B cell (primary cell): ENCODE measurements at places on chromosomes 13 and 19.

GRCh38 chr19:39953915-39954314 lies 17.1 kb upstream of the PSMC4 start:
- no peak for DNase-seq

- DNase-seq: no peak
Measured at GRCh38 chr19:33678796-33679585, 57.2 kb downstream of the CHST8 start.

DNA sequence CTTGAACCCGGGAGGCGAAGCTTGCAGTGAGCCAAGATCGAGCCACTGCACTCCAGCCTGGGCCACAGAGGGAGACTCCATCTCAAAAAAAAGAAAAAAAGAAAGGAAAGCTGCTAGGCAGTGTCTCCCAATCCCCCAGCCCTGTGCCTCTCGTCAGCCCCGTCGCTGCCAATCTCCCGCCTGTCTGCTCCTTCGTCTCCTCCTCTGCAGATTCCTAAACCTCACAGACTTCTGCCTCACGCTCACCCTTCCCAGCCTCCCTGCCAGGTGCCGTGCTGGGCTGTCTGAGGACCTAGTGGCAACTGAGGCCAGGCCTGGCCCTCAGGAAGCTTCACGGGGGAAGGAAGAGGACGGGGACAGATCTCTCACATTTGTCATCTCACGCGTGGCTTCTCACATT lies 21.5 kb downstream of the DPF1 start:
- DNase-seq: no peak

DNA sequence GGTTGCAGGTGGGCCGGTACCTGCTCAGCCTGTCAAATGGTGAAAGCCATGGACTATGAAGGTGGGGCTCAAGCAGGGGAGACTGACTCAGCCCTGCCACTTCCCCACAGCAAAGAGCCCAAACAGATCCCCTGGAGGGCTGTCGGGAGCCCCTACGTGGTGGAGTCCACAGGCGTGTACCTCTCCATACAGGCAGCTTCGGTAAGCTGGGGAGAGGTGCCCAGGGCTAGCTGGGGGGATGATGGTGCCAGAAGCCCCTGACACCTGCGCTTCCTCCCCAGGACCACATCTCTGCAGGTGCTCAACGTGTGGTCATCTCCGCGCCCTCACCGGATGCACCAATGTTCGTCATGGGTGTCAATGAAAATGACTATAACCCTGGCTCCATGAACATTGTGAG lies 3.2 kb upstream of the TMEM147 start:
- DNase-seq: no peak

- peak; percentile 55 for DNase-seq
Measured at GRCh38 chr19:495402-496111, 729 bp upstream of the MADCAM1 start.

GRCh38 chr19:35206855-35207254 lies 21.7 kb downstream of the FAM187B start:
- no peak for DNase-seq

- no peak for DNase-seq
Measured at GRCh38 chr13:42007844-42008243, 40.6 kb upstream of the DGKH start.

DNA sequence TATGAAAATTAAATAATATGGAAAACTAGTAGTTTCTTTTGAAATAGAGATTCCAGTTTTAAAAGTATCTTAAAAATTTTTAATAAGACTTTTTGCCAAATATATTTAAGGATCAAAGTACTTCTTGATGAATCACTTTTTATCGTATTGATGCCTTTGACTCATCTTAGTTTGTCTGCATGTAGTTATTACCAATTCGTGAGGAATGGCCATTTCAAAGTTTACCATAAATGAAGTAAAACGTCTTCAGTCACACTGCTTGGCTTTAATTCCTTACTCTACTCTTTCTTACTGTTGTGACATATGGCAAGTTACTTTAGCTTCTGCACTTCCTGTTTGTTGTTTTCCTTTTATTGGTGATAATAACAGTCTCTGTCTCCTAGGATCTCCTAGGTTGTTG lies 38.3 kb downstream of the NDFIP2 start:
- no peak for DNase-seq

GRCh38 chr13:98492335-98493041 lies 84.4 kb downstream of the STK24 start:
- no peak for DNase-seq

- no peak for DNase-seq
Measured at GRCh38 chr19:47373246-47374240, 24.4 kb downstream of the DHX34 start.

- DNase-seq: no peak
Measured at GRCh38 chr19:10749435-10750384, 31.8 kb downstream of the DNM2 start.

DNA sequence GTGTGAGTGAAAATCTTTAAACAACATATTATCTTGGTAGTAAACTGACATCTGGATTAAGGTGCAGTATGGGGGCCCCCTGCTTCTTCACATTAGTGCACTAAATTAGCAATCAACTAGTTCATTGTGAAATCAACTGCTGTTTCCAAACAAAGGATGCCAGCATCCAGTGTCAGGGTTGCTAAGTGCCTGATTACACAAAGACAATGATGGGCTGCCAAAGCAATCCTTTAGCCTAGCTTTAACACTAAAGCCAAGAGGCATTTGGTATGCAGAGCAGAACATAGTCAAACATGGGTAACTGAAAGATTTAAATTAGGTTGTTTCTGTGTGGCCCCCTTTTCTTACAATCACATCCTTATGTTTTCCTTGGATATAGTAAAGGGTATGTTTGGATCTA lies 543.1 kb upstream of the SLITRK5 start:
- DNase-seq: no peak

DNA sequence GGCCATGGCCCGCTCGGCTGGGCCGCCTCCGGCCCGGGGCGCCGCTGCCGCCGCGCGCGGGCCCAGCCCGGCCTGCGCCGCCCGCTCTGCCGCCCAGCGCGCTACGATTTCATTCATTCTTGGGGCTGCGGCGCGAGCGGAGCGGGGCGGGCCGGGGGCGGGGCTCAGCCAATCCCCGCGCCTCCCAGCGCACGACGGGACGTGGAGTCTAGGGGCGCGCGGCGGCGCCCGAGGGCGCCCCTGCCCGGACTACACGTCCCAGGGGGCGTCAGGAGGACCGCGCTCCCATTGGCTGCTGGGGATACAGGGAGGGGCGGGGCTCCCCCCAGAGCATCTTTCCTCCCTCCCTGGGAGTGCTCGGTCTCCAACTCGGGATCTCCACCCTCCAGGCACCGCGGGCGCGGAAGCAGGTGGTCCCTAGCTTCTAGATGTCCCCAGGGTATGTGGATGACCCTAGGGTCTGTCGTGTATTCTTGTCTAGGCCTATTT lies 5.6 kb upstream of the DPF1 start:
- peak; percentile 79 for DNase-seq

DNA sequence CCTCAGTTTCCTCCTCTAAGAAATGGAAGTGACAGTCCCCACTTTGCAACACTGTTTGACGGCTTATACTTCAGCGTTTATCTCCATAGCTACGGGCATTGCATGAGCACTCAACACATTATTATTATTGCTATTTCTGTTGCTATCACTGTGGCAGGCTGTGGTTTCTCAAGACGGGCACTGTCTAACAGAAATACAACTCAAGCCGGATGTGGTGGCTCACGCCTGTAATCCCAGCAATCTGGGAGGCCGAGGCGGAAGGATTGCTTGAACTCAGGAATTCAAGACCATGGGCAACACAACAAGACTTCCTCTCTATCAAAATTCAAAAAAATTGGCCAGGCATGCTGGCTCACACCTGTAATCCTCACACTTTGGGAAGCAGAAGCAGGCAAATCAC lies 4.9 kb upstream of the ZSWIM4 start:
- peak; percentile 33 for DNase-seq

GRCh38 chr13:44414716-44415115 lies 41.1 kb downstream of the SERP2 start:
- DNase-seq: no peak

GRCh38 chr13:61760102-61760501 lies 344.5 kb upstream of the PCDH20 start:
- no peak for DNase-seq

DNA sequence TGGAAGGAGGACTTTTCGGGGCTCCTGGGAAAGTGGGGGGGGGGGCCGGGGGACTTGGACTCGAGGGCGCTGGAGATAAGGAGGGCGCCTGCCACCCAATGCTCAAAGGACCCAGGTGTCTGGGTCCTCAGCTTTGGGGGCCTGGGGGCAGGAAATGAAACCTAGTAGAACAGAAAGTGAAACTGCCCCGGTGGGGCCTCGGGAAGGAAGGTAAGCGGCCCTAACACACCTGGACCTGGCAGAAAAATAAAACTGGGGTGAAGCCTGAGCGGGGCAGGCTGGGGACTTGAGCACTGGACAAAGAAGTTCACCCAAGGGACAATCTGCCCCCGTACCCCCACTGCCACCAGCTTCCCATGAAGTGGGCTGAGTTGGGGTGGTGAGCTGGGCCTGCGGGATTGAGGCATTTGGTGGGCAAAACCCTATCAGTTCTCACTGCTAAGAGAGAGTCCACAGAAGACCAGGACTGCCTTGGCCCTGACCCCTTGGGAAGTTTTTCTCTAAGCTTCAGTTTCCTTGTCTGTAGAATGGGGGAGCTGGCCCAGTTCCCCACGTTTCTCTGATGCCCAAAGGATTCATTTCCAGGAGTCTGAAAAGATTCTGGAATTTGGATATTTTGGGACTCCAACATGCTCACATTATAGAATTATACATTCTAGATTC lies 2.3 kb downstream of the PRKD2 start:
- peak; percentile 87 for DNase-seq

DNA sequence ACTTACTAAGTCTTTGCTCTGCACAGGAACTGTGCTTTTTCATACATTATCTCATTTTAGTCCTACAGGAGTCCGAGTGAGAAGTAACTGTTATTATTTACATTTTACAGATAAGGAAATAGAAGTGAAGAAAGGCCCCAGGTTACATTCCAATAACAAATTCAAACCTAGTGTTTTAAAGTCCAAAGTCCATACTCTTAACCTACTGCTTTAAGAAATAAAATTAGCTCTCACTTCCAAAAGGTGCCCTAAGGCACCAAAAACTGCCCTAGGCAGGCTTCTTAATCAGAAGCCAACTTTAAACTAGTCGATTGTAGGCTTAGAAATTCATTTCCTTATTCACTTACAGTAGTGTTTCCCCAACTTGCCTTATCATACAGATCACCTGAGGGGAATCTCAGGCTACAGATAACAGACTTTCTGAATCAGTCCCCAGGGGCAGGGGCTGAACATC lies 555.9 kb downstream of the DIAPH3 start:
- DNase-seq: no peak

GRCh38 chr19:10431254-10431942 lies 11.1 kb downstream of the PDE4A start:
- peak; percentile 82 for DNase-seq

GRCh38 chr19:1094978-1095701 lies at the start of gene POLR2E:
POLR2E (minus strand) TSS chr19:1095375; CDS start chr19:1095315, 60 bp downstream.
- DNase-seq: peak; percentile 99

DNA sequence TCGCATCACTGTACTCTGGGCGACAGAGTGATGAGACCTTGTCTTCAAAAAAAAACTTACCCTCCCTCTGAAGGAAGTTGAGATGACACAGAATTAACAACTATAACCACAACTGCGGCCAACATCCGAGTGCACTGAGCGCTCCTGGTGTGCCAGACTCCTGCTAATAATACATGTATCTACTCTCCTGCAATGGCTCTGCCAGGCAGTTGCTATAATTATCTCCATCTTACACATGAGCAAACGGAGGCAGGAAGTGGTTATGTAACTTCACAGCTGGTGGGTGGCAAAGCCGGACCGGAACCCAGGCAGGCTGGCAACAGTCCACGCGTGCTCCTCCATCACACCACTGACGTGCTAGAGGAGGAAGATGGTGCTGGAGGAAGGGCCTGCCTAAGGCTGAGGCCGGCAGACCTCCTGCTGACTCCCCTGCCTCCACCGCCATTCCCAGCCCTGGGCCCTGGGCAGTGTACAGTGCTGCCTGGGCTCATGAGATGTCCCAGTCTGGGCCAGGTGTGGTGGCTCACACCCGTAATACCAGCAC lies 12.6 kb downstream of the XRCC1 start:
- DNase-seq: peak; percentile 93

GRCh38 chr13:72097568-72097967 lies 230.6 kb upstream of the DACH1 start:
- no peak for DNase-seq

DNA sequence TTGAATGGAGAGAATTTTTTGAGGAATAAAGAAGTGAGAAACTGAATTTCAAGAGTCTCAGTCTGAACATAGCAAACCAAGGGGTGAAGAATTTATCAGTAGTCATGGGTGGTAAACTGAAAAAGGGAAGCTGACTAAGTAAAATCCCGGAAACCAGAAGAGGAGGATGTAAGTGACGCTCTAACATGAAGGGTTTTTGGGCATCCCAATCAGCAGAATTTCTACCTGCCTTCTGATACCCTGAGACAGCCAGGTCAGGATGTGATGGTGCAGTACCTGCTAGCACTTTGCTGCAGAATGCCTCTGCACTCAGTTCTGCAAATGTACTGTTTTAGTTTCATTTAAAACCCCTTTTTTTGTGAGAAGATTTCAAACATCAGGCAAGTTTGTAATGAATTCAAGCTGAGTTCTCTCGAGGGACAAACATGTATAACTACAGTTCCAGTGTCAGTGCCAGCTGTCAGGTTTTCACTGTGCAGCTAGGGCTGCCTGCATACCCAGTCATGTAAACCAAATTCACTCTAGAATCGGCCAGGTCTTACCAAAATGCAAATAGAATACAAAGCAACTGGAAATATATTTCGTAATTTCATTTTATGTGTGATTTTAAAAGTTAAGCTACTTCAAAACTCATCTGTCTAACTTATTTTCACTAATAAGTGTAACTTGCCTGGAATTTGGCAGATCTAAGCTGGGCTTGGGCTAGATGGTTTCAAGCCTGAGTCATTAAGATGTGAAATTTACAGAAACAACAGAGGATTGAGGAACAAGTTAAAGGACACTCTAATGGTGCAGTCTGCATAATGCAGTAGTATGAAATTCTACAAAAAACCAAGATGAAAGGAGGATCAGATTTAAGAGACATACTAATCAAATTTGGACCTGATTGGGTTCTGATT lies 13.8 kb downstream of the METTL21C start:
- DNase-seq: peak; percentile 27

- no peak for DNase-seq
Measured at GRCh38 chr13:112907286-112907685, 61.7 kb upstream of the MCF2L start.

DNA sequence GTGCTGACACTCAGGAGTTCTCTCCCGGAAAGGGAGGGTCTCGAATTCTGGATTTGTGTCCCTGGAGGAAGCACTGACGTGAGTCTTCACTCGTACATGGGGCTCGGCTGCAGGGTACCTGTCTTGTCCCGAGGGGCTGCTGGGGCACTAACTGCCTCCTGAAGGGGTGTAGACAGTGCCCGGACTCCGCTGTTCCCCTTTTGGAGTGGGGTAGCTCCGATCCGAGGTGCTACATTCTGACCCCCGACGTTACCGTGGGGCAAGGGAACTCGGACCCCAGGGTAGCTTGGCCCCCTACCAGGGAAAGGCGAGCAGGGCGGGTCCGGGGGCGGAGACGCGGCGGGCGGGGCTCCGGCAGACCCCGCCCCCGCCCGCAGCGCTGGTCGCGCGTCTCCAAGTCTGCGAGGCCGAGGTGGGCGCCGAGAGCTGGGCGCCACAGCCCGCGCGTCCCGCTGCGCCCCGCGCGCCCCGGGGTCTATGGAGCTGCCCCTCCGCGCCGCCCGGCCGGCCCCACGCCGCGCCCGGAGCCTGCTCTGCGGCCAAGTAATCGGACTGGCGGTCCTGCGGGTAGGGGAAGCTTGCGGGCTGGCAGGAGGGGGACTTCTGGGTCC lies at the start of gene NPAS1:
Gene NPAS1 (plus strand): TSS at position 407 of the 611 bp plus-strand sequence. CDS start 1,211 bp downstream, outside the sequence.
- no peak for DNase-seq
